H1 (cell line): ENCODE measurements at places on chromosomes 16 and 17. TPM values are rescaled to one million over a fixed set of nuclear protein-coding genes. Genes with fewer than 3 reads are reported as not detected.

GRCh38 chr16:1153480-1154160, 714 bp downstream of the CACNA1H start:
- H3K27me3 ChIP-seq, result no peaks in the 10 kb centered on the region
- no peak overlapping the region for H3K27ac ChIP-seq
- H3K36me3 ChIP-seq, result no peaks in the 10 kb centered on the region

Gene TBC1D3K
- not detected in 2 replicates for total RNA-seq

- no peak for DNase-seq
- no peaks in the 10 kb centered on the region for H3K36me3 ChIP-seq
- H3K4me3 ChIP-seq, result no peak overlapping the region
- H3K4me1 ChIP-seq, result peaks cover 3% of the 10 kb centered on the region
Observed at GRCh38 chr17:82663381-82664275, 15.4 kb upstream of the WDR45B start.

DNA sequence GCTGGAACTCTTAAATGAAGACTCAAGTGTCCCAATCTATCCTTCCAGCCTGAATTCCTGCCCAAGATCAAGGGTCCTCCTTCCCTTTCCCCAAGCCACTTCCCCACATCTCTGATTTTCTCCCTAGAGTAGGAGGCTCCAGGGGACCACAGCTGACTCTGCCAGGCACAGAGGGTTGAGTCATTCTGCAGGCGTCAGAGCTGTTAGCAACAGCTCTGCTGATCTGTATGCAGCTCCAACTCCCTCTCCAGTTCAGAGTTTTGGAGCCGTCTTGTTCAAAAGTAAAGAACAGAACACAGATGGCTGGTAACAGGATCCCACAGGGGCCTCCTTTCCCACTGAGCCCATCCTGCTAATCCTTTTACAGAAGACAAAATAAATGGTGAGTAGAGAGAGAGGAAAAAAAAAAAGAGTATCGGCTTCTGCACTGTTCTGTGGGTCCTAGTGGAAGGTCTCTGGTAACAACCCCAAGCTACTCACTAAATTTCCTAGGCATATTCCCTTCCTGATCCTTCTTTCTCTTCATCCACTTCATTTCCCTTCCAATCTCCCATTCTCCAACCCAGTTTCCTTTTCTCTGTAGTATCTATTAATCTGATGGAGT, 13.4 kb upstream of the TAOK1 start:
- no peak overlapping the region for H3K27ac ChIP-seq
- H3K36me3 ChIP-seq, result no peaks in the 10 kb centered on the region
- peaks cover 4% of the 10 kb centered on the region; the same call in 1 of the 2 replicates for H3K4me1 ChIP-seq
- H3K27me3 ChIP-seq, result no peaks in the 10 kb centered on the region

DNA sequence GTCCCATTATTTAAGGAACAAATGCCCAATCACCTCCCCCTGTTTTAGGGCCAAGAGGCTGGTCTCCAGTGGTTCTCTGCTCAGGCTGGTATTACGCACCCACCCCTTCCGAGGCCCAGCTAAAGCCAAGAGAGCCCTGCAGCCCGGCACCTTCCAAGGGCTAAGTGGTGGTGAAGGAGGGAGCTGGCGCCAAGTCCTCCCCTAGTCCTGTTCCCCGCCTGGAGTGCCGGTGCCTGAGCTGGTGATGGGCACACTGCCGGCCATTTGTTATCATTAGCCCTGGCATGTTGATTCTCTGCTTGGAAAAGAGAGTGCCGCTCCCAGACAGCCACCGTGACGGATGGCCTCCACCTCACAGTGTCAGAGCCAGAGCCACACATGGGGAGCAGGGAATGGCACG, 31.9 kb downstream of the GRIN2C start:
- no peak overlapping the region for H3K27ac ChIP-seq
- no peaks in the 10 kb centered on the region for H3K36me3 ChIP-seq
- H3K27me3 ChIP-seq, result no peaks in the 10 kb centered on the region
- H3K4me3 ChIP-seq, result no peak overlapping the region
- no peak for DNase-seq
- no peaks in the 10 kb centered on the region for H3K4me1 ChIP-seq
